Inflammatory macrophage (primary cell): ENCODE measurements at places on chromosomes 2 and 18.

DNA sequence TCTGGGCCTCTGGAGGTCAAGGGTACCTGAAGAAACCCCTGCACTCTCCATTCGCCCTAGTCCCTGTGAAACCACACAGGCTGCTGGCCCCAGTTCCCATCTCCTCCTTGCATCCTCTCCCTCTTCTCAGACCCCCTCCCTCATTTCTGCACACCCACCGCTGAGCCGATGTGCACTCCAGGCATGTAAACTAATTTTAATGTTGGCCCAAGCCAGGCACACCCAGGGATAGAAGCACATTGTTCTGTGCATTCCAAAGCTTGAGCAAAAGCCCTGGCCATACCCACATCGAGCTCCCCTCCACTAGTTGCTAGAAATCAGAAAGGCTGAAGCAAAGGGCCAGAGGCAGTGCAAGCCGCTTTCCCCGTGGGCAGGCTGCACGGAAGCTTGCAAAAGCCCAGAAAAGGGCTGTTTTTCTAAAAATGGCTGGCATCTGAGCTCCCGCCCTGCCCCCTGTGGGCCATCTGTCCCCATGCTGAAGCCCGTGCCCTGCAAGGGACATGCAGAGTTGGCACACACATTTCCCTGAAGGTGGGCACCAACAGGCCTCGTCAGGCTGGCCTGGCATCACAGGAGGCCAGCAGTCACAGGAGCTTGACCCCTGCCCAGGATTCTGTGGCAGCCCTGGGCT, 181.6 kb downstream of the SMAD7 start:
- peak; percentile 61 for DNase-seq

DNA sequence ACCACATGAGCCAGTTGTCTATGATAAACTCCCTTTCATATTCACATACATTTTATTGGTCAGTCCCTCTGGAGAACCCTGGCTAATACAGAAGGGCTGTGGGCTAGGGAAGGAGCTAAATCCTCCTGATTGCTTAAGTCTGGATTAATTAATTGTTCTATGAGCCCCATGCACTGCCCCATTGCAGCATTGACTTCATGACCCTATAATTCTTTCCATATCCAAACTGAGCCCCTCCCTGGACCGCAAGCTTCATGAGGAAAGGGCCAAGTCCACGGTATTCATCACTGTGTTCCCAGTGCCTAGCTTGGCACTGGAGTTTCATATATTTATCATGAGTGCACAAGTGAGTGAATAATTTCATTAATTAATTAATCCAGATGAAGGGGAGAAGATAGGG, 124.0 kb downstream of the MBD2 start:
- DNase-seq = no peak

DNA sequence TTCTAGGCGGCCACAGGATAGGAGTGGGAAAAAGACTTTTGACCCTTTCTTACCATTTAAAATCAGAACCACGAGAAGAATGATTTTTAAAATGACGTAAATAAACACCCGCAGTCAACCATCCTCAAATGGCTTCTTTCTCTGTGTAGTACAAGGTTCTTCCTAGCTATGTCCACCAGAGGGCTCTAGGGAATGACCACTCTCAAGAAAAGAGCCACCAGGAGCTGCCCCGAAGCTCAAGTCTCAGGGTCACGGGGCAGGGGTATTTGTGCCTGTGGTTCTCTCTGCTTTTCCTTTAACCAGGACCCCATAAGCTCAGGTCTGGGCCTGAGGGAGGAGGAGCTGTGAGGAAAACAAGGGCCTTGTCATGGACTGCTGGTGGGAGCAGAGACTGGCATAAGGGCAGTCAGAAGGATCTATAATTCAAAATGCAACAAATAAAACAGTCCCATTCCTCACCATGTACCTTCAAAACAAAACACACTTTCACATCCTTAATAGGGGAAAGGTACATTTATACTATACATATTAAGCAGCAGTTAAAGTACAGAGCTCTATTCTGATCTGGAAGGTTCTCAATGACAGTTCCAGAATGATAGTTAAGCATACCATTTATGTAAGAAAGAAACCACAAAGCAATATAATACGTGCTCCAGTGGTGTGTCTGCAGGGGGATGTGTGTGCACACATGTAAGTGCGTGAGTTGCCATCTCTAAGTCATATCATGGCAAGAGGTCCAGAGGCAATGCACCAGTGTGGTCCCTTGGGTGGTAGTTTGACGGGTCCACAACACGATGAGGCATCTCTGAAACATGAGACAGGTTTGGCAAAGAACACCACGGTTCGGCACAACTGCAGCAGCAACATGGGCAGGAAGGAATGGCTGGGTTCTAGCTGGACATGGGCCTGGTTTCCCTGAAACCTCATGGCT, 18.6 kb downstream of the LYPD1 start:
- no peak for DNase-seq

DNA sequence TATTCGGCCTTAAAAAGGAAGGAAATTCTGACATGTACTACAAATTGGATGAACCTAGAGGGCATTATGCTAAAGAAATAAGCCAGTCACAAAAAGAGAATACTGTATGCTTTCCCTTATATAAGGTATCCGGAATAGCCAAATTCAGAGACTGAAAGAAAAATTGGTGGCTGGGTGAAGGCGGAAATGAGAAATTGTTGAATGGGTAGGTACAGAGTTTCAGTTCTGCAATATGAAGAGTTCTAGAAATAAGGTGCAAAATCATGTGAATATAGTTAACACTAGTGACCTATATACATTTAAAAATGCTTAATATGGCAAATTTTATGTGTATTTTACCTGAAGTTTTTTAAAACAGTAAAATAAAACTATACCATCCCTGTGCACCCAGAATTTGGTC, 43.1 kb downstream of the RMP24 start:
- DNase-seq = no peak

- no peak for DNase-seq
Observed at GRCh38 chr2:146987996-146988395, 856.8 kb upstream of the ACVR2A start.

- no peak for DNase-seq
Observed at GRCh38 chr2:239114616-239115265, 266.9 kb downstream of the TWIST2 start.

DNA sequence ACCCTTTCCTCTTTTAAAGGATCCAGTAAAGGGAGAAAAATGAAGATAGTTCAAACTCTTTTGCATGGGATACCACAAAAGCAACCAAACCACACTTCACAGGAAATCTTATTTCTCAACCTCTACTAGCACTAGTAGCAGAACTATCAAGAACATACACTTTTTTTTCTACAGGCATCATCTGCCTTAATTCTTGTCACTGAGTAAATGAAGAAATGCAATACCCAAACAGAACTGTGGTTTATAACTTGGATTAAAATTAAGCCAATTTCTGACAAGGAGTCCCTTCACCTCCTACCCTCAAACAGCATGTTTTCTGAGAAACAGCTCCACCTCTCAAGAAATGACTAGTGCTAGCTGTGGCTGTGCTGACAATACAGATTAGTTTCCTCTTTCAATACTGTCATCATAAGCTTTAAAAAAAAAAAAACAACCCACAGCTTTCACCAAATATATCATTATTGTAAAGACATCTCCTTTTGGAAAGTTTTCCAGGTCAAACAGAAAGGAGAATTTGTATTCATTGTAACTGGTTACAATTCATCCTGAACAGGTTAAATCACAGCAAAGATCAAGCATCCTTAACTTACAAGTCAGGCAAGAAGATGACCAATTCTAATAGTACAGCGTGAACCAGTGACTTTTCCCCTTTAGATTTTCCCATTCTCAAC, 44.4 kb downstream of the PTPN2 start:
- peak; percentile 78 for DNase-seq

- DNase-seq = peak; percentile 47
Observed at GRCh38 chr18:25503567-25504081, 151.7 kb upstream of the ZNF521 start.

GRCh38 chr2:34547340-34547739, 948.2 kb upstream of the FAM98A start:
- DNase-seq = no peak

GRCh38 chr2:113232123-113232522, 46.6 kb downstream of the PAX8 start:
- no peak for DNase-seq

- peak; percentile 66 for DNase-seq
Observed at GRCh38 chr18:70195852-70196434, 9.5 kb downstream of the RTTN start.

DNA sequence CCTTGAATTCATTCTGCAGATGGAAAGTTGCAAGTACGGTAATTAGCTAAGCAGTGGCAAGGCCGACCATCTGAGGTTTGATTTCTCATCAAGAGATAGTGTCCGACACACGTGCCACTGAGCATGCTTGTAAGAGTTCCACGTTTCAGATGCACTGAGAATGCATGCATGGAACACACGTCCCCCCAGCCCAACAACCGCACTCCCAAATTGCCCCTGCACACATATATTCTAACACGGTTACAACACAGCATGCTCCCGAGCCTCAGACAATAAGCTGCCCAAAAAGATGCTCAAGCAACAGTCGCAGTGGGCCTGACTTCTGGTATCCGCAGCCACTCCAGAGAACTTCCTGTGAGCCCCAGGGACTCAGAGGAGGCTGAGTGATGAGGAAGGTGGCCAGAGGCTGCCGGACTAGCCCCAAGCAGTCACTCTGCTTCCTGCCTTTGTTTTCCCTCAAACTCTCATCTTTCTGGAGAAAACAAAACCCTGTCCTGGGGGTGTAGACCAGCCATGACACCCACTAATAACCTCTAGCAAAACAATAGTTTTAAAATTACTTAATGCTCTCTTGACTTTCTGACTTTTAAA, 204.0 kb downstream of the TGIF1 start:
- DNase-seq = no peak

DNA sequence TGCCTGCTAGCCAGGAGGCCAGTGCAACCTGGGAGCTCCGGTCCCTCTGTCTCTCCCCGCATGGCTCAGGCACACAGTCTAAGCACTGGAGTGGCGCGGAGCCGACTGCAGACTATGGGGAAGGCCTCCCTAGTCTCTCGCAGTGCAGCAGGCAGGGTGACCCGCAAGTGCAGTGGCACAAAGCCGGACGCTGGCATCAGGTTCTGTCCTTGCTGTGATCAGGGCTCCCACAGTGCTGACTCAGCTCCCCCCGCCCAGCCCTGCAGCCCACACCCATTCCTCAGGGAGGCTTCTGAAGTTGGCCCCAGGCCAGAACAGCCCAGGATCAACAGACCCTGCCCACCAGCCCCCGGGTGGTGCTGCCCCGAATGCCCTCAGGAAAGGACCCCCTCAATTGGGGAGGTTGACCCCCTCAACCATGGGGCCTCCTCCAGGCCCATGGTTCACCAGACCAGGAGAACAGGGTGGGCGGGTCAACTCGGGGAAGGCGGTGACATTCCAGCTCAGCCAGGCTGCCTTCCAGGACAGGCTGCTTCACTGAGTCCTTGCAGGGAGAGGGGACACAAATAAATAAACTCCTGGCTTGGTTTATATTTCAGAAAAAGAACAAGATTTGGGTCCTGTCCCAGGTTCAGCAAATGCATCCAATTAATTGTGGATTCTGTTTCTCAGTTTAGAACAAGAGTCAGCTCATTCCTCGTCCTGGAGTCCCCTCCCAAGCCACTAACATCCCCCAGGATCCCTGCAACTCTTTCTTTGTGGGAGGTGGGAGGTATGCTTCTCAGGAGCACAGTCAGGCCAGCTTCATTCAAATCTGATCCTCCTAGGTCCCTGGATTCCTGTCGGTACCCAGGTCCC, 12.2 kb downstream of the BIN1 start:
- DNase-seq = no peak

DNA sequence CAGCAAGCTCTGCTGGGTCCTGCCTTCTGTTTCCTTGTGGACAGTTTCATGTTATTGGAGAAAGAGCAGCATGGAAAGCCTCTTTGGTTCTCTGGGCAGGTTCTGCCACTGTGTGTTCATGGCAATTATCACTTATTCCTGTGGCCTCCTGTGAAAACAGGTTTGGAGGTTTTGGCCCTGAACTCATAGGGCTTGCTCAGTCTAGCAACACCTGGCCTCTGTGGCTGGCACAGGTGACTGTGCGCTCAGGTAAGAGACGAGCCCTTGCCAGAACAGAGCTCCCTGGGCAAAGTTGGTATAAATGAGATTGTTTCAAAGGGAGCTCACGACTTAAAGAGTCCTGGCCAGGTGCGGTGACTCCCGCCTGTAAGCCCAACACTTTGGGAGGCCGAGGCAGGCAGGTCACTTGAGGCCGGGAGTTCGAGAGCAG, 5.7 kb downstream of the CEP68 start:
- DNase-seq = no peak

- DNase-seq = no peak
Observed at GRCh38 chr2:133241224-133241571, 327.1 kb downstream of the NCKAP5 start.

- DNase-seq = no peak
Observed at GRCh38 chr2:19419211-19419880, 60.9 kb upstream of the OSR1 start.

DNA sequence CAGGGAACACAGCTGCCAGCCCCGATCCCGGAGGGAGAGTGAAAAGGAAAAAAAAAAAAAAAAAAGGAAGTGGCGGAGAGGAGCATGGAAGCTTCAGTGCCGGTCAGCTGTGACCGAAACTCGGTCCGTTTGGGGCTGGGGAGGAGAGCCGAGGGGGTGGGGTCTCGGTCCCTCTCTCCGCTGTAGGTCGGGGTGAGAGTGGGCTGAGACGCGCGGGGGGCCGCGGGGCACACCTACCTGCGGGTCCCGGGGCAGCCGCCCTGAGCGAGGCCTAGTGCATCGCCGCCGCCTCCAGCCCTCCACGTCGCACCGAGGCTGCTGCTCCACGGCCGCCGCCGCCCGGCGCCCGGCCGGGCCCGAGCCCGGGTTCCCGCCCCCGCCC, 536 bp downstream of the VPS54 start:
- peak; percentile 58 for DNase-seq

DNA sequence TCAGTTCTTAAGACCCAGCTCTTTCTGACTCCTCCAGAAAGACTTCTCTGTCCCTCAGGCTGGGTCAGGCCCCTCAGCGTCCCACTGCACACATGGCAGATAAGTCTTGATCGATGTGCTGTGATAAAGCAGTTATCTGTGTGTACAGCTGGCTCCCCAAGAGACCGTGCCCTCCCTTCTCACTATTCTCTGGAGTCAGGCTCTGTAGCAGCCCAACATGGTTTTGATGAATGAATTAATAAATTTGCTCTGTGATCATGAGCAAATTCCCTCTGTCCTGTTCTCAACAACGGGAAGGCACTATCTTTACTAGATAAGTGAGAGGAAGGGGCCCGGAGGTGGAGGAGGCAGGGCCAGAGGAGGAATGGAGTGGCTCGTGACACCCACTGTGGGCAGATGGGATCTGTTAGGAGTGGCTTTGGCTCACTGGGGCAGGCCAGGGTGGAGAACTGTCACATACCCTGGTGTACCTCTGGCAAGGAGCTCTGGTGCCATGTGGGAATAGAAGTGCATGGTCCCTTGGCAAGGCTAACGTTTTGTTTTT, 48.3 kb downstream of the ZFP36L2 start:
- no peak for DNase-seq
